Muscle of back (tissue), 13 donors: ENCODE measurements at places on chromosomes 11 and 22.

DNA sequence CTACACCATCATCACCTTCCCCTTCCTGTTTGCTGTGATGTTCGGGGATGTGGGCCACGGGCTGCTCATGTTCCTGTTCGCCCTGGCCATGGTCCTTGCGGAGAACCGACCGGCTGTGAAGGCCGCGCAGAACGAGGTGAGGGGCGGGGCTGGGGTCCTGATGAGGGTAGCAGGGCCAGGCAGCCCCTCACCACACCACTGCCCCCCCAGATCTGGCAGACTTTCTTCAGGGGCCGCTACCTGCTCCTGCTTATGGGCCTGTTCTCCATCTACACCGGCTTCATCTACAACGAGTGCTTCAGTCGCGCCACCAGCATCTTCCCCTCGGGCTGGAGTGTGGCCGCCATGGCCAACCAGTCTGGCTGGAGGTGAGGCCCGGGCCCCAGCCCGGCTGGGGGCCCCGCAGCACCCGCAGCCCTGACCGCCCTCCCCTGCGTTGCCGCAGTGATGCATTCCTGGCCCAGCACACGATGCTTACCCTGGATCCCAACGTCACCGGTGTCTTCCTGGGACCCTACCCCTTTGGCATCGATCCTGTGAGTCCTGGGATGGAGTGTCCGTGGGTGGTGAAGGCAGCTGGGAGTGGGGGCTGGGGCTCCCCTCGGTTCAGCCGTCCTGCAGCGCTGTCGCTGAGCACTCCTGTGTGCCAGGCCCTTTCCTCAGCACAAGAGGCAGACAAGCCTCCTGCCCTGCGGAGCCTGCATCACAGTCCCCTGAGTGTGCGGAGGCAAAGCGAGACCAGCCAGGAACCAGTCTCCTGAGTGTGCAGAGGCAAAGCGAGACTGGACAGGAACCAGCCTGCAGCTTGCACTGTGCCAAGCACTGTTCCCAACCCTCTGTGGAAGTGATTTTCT lies 8.8 kb downstream of the TCIRG1 start:
- no peak for DNase-seq

- DNase-seq, result peak; percentile 93
Measured at GRCh38 chr11:1389103-1389931, 417 bp upstream of the BRSK2 start.

GRCh38 chr22:34975721-34976120 lies 90.2 kb upstream of the ISX start:
- no peak for DNase-seq

GRCh38 chr11:17550450-17551346 lies 3.6 kb downstream of the OTOG start:
- no peak for DNase-seq

GRCh38 chr11:64996710-64997380 lies at the start of gene BATF2:
TSS of gene BATF2 (minus strand) at chr11:64996971. CDS start at chr11:64996914, 57 bp downstream.
- peak; percentile 53 for DNase-seq

- DNase-seq, result peak; percentile 23
Measured at GRCh38 chr11:2194877-2195755, 23.5 kb upstream of the TH start.

- no peak for DNase-seq
Measured at GRCh38 chr11:62315431-62315830, 16.6 kb upstream of the SCGB1D4 start.

DNA sequence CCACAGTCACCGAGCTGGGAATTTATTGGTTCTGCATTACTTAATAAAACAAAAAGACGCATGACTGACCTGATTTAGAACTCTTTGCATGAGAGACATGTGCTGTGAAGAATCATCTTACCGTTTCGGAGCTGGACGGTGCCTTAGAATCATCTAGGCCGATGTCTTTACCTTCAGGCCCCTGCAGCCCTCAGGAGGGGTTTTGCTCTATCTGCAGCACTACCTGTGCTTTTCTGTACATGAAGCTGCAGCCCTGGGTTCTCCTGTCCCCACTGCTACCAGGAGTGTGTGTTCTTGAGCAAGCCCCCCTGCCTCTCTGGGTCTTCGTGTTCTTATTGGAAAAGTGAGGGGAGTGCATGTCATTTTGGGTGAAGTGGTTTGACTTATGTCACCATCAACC lies 94.0 kb upstream of the OR4B1 start:
- DNase-seq, result no peak

GRCh38 chr11:41479179-41479578 lies 19.7 kb upstream of the LRRC4C start:
- DNase-seq, result no peak

DNA sequence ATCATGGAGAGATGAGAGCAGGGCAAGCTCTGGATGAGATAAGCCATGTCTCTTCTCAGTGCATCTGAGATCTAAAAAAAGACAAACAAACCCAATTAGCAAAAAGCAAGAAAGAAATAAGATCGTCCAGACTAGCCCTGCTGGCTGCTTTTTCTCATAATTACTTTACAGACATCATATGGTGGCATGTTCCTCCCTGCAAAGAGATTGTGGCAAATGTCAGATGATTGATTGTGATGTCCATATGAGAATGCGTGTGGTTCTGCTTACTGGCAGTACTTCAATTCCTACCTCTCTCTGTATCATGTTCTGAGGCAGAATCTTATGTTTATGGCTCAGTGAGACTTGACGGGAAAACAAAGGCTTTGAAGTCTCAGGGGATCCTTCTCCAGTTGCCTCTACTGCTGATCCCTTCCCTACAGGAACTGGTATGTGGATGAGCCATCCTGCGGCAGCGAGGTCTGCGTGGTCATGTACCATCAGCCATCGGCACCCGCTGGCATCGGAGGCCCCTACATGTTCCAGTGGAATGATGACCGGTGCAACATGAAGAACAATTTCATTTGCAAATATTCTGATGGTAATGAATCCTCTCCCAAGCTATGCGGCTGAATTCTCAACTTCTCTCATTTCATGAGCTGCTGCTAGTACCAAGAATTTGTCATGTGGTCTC lies 8.8 kb downstream of the LAYN start:
- no peak for DNase-seq

DNA sequence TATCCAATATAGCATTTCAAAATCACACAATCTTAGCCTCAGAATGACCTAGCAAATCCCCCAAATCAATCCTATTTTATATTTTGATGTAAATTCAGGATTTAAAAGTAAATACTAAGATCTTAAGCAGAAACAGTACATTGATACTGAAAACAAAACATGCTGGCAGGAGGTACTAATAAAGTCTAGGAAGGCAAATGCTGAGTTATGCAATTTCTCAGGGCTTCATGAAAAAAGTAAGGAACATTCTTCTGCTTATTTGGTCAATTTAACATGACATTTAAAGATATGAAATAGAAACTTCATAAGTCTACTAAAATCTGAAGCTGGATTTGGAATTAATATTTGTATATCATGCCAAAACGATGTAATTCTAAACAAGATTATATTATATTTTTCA lies 153.3 kb downstream of the SWAP70 start:
- no peak for DNase-seq

DNA sequence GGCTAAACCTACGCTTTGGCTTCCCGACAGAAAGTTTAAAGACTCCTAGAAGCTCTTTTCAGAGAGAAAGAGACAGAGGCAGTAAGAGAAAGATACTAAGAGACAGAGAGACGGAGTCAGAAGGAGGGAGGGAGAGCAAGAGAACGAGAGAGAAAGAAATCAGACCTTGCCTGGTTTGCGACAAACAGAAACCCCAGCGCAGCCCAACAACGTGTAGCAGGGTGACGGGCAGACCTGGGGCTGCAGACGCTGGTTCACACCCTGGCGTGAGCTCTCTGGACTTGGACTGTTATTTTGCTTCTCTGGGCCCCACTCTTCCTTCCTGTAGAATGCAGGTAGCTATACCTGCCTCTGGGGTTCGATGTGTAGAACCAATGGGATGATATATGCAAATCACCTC lies 244.4 kb upstream of the SYN3 start:
- no peak for DNase-seq

DNA sequence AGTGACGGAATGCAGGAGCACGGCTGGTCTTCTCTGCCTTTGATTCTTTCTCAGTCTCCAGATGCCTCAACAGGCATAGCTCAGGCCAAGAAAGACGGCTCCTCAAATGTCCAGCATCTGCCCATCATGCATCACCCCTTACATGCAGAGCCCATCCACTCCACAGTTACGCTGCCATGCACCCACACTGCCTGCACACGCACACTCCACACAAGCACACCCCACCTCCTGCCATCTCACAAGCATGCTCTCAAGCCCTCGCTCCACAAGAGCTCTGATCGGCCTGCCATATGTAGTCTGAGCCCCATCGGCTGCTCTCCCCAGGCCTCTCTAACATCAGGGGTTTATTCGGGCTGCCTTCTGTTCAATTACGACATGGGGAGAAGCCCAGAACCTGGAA lies 18.8 kb downstream of the SCN4B start:
- DNase-seq, result no peak

GRCh38 chr11:17609291-17610084 lies 62.4 kb downstream of the OTOG start:
- no peak for DNase-seq

- DNase-seq, result no peak
Measured at GRCh38 chr22:38464992-38465672, 2.8 kb upstream of the KDELR3 start.

GRCh38 chr11:82867495-82868082 lies 32.6 kb downstream of the PRCP start:
- peak; percentile 77 for DNase-seq

- no peak for DNase-seq
Measured at GRCh38 chr11:77175021-77175842, 47.2 kb downstream of the MYO7A start.

DNA sequence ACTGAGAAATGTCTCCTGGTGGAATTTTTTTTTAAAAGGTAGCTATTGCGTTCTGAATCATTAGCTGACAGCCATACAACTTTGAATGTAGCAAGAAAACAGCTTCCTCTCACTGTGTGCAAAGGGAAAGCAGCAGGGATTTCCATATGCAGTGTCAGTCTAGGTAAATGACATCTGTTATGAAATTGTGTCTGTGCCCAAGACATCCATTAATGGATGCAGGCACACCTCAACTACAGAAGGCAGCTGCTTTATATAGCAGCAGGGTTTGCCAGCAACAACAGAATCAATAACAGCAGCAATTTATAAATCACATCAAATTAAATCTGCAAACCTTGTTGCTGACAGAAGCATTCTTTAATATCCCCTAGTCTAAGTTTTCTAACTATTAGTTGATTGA lies 745.3 kb upstream of the RAG2 start:
- no peak for DNase-seq

DNA sequence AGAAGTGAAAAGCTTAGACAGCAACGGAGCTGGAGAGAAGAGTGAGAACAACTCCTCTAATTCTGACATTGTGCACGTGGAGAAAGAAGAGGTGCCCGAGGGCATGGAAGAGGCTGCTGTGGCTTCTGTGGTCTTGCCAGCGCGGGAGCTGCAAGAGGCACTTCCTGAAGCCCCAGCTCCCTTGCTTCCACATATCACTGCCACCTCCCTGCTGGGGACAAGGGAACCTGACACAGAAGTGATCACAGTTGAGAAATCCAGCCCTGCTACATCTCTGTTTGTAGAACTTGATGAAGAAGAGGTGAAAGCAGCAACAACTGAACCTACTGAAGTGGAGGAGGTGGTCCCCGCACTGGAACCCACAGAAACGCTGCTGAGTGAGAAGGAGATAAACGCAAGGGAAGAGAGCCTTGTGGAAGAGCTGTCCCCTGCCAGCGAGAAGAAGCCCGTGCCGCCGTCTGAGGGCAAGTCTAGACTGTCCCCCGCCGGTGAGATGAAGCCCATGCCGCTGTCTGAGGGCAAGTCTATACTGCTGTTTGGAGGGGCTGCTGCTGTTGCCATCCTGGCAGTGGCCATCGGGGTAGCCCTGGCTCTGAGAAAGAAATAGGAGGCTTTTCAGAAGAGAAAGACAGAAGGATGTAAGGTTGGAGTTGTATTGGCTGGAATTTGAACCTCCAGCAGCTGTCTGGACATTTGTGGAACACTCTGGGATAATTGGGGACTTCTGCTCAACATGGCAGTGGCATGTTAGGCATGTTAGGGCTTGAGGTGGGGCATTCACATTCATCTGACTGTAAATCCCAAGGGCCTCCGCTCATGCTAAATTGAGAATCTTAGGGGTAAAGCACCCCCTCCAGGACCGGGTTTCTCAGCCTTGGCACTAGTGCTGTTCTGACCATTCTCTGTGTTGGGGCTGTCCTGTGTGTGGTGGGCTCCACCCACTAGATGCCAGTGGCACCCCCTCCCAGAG lies 47.1 kb downstream of the BID start:
- DNase-seq, result no peak

GRCh38 chr11:123183391-123184099 lies 11.5 kb downstream of the CLMP start:
- no peak for DNase-seq

- no peak for DNase-seq
Measured at GRCh38 chr11:65699306-65699705, 12.7 kb upstream of the KAT5 start.

- no peak for DNase-seq
Measured at GRCh38 chr11:9525116-9525515, 48.4 kb upstream of the WEE1 start.

- peak; percentile 51 for DNase-seq
Measured at GRCh38 chr11:12581416-12581815, 92.8 kb upstream of the TEAD1 start.

DNA sequence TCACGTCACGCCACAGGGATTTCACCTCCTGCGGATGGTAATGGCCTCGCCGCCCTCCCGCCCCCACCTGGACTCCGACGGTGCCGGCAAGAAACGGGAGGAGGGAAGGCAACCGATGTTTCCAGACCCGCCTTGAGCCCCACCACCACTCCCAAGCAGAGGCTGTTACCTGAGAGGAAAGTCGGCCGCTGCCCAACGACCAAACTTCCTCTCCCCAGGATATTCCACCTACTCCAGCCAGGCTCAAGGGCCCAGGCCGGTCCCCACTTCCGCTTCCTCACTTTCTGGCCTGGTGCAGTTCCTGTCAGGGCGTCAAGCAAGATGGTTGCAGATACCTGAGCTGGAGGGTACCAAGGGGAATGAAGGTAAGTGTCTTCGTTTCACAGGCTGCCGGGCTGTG lies at the start of gene ENTHD1:
TSS of gene ENTHD1 (minus strand) at position 235 of the 400 bp plus-strand sequence. CDS start 6,012 bp downstream, outside the sequence.
- no peak for DNase-seq

GRCh38 chr11:85737738-85738137 lies 51.7 kb upstream of the CCDC89 start:
- no peak for DNase-seq

DNA sequence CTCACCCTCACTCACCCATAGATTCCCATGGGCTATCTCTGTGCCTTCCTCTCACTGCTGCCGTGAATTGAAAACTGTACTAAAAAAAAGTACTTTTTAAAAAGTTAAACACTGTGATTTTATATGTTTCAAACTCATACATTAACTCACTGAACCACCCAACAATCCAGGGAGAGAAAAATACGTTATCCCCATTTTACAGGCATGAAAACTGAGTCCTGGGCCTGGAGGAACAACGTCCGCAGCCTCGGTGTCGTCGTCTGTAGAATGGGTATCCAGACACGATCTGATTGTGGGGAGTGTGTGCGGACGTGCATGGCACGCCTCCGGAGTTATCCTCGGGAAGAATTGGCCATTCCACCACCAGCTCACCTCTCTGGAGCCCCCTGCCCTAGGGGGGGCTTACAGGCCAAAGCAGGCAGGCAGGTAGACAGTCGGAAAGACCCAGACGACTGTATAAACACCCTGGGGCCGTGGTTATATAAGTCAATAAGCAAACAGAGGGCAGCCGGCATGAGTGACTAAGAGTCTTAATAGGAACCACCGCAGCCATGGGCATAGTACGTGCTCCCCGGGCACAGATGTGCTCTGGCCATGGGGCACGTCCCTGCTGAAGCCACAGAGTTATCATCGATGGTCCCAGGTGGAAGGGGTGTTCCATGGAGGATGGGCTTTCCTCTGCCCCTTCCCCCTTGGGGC lies 7.1 kb upstream of the PDGFB start:
- no peak for DNase-seq
